ENCODE measurements at places on chromosomes 1 and 21. TPM values are rescaled to one million over a fixed set of nuclear protein-coding genes. Genes with fewer than 3 reads are reported as not detected.

DNA sequence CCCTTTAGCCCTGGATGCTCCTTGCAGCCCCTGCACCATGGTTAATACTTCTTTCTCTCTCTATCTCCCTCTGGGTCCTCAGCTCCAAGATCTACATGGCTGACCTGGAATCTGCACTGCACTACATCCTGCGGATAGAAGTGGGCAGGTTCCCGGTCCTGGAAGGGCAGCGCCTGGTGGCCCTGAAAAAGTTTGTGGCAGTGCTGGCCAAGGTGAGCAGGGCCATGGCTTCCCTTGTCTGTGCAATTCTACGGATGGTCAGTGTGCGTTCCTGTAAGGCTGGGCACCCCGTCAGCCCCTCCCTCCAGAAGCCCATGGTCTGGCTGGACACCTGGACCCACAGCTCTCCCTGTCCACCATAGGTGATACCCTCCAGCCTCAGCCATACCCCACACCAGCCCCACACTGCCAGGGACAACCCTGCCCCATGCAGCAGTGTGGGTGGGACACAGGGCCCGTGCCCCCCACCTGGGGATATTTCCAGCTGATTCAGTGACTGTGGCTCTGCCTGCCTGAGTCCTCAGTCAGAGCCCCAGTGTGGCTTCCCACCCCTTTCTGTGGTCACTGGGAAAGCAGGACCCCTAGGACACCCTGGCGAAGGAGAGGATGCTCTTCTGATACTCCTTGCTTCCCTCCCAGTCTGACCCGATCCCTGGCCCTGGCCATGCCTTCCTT lies 31.4 kb downstream of the QSOX1 start:
- DNase-seq, result no peak

DNA sequence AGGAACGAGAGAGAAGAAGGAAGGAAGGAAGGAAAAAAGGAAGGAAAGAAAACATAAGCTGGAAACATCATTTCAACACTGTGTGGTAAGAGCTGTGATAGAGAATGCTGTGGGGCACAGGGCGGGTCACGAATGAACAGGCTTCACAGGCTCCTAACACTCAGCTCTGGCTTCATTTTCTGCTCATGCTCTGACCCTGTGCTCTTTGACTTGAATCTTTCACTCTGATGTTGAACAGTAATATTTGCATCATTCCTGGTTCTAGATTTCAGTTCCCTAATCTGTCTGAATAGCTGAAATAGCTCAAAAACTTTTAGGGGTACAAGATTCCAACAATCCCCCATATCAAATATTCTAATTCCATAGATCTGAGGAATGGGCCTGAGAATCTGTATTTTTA lies 207.3 kb downstream of the LHX8 start:
- no peak for DNase-seq

DNA sequence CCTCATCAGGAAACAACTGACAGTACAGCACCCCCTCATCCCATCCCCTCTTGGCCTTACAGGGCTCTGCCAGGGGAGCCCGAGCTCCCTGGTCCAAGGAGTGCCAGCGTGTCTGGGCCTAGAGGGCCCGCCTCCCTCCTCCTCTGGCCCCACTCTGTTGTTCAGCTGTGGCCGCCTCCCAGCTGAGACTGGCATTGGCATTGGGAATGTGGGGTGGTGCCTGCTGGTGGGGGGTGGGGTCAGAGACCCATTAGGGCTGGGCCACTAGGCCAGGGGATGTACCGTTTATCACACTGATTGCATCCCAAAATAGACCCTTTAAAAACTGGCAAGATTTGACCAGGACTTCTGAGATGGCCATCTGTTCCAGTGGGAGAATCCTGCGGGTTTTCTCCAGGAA lies 1.4 kb downstream of the LDLRAP1 start:
- DNase-seq, result peak; percentile 54

DNA sequence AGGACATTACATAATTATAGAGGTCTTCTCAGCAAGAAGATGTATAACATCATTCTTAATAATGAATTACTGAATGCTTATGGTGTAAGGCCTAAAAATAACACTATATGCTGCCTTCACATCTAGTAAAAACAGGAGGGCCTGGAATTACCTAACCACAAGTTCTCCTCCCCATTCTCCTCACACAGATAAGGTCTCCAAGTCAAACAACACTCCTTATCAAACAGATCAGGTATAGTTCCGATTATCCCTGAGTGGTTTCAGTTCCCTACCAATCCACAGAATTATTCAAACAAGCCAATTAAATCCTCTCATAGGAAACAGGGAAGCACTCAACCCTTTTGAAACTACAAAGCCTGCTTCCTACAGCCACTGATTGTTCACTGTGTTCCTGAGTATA lies 4.0 kb upstream of the AGBL4 start:
- no peak for DNase-seq

DNA sequence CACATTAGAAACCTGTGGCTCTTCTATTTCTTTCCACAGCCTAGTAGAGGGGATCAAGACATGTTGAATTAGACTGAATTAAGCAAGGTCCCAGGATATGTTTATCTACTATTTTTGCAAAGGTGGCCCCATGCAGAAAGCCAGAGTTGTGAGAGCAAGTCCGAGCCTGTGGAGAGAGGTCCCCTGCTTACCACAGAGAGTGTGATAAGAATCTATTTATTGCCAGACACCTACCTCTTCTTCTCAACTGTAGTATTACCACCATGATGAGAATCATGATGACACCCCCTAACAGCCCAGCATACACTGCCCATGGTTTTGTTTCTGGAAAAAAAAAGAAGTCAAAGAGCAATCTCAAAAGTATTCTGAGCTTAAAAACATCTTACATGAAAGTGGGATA lies 23.0 kb downstream of the SLAMF1 start:
- DNase-seq, result no peak

- DNase-seq, result no peak
These were observed 318.9 kb upstream of the CHRM3 start for GRCh38 chr1:239067480-239067879.

- DNase-seq, result no peak
These were observed 187.3 kb downstream of the ATP6V1G3 start for GRCh38 chr1:198352975-198353695.

GRCh38 chr1:16092097-16092922 lies 18.9 kb upstream of the FAM131C start:
- DNase-seq, result no peak

DNA sequence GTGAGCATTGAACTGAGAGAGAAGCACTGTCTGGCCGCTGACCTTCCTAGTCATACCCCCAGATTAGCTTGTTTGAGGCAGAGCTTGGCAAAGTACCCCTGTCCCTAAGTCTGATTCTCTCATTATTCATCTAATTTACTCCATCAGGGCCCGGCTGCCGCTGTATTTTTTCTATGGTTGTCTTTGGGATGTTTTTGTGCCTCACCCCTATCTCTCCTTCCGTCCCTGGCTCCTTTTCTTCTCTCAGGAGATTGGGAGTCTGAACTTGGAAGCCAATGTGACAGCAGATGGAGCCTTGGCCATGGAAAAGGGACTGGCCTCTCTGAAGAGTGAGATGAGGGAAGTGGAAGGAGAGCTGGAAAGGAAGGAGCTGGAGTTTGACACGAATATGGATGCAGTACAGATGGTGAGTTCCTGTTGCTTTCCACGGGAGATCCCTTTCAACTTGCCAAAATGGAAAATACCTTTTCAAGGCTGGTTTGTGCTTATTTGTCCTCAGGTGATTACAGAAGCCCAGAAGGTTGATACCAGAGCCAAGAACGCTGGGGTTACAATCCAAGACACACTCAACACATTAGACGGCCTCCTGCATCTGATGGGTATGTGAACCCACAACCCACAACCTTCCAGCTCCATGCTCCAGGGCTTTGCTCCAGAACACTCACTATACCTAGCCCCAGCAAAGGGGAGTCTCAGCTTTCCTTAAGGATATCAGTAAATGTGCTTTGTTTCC lies 53.9 kb downstream of the LAMC2 start:
- no peak for DNase-seq

GRCh38 chr1:63870152-63870551 lies 96.3 kb downstream of the ROR1 start:
- DNase-seq, result no peak

- DNase-seq, result no peak
These were observed 389.5 kb downstream of the RYR2 start for GRCh38 chr1:237431448-237431847.

DNA sequence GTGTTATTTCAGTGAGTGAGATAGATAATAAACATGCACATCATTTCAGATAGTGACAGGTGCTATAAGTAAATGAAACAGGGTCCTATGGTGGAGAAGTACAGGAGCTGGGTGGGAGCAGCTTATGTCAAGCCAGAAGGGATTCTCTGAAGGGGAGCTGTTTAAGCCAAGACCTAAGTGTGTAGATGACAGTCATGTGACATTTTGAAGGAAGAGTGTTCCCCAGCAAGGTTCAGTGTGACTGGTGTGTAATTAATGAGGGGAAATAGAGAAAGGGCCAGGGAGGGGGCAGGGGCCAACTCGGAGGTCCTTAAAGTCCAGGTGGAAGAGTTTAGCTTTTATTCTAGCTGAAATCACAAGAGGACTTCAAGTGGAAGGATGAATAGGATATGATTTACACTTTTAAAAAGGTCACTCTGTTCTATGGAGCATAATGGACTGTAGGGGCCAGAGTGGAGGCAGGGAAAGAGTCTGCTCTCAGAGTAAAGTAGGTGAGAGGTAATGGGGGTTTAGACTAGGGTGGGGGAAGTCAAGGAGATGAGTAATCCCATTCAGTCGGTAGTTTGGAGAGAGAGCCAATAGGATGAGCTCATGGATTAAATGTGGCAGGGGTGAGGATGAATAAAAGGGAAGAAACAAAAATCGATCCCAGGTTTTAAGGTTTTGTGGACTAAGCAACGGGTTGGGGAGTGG lies 243.1 kb downstream of the CACNA1E start:
- no peak for DNase-seq

GRCh38 chr1:55047611-55048010 lies 8.3 kb downstream of the PCSK9 start:
- DNase-seq, result no peak

- no peak for DNase-seq
These were observed 906 bp upstream of the ADARB1 start for GRCh38 chr21:45073301-45074047.

DNA sequence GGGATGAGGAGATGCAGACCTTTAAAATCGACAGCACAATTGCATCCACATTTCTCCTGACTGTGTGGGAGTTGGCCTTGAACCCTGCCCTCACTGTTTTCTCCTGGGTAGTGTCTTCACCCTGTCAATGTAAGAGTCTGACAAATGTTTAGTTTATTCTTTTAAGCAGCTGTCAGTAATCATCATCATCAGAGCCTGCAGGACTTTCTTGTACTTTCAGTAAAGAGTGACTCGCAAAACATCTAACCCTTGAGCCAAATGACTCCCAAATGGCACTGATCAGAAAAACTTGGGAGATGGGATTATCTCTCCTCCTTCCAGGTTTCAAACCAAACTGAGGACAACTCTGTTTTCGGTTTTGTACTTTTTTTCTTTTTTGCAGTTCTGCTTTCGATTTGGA lies 460.2 kb downstream of the KIF26B start:
- DNase-seq, result no peak

PIK3C2B gene
- 3.4 TPM for total RNA-seq

OLFML3 gene
- total RNA-seq, result 2.2 TPM

KCNA2 gene
- not detected for total RNA-seq

TIPRL gene
- total RNA-seq, result 50.2 TPM

LCE3D gene
- not detected for total RNA-seq

Measured in MG63 (cell line).